ENCODE measurements at places on chromosomes 13 and 19. TPM values are rescaled to one million over a fixed set of nuclear protein-coding genes. Genes with fewer than 3 reads are reported as not detected.

DNA sequence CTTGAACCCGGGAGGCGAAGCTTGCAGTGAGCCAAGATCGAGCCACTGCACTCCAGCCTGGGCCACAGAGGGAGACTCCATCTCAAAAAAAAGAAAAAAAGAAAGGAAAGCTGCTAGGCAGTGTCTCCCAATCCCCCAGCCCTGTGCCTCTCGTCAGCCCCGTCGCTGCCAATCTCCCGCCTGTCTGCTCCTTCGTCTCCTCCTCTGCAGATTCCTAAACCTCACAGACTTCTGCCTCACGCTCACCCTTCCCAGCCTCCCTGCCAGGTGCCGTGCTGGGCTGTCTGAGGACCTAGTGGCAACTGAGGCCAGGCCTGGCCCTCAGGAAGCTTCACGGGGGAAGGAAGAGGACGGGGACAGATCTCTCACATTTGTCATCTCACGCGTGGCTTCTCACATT lies 21.5 kb downstream of the DPF1 start:
- no peak for DNase-seq

DNA sequence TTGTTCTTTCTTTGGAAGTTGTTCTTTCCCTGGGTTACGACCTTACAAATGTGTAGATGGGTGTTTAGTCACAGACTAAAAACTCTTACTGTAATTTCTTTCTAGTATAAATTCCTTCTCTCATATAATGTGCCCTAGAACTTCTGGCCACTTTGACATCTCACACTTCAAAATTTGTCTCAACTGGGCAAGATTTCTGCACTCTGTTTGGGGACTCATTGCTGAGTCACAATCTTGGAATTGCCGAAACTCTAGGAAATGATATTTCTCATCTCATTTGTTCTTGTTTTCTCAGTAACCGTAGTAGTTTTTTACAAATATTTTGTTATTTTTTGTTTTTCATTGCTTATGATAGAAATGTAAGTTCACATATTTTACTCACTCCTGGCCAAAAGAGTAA lies 2523.2 kb upstream of the PCDH20 start:
- DNase-seq: no peak

The PCDH20 gene
- not detected for total RNA-seq

GRCh38 chr13:51778392-51778791 lies 25.6 kb downstream of the DHRS12 start:
- DNase-seq: no peak

GRCh38 chr19:2049741-2050348 lies 1.2 kb downstream of the MKNK2 start:
- peak; percentile 79 for DNase-seq

GRCh38 chr13:113211774-113212173 lies 2.4 kb downstream of the CUL4A start:
- peak; percentile 57 for DNase-seq

The IRGC gene
- not detected for total RNA-seq
